Left renal pelvis (tissue), 4 donors: ENCODE measurements at places on chromosomes 3 and 15. TPM values are rescaled to one million over a fixed set of nuclear protein-coding genes. Genes with fewer than 3 reads are reported as not detected.

Gene RPLP1
- polyA plus RNA-seq: 1,334 TPM

DNA sequence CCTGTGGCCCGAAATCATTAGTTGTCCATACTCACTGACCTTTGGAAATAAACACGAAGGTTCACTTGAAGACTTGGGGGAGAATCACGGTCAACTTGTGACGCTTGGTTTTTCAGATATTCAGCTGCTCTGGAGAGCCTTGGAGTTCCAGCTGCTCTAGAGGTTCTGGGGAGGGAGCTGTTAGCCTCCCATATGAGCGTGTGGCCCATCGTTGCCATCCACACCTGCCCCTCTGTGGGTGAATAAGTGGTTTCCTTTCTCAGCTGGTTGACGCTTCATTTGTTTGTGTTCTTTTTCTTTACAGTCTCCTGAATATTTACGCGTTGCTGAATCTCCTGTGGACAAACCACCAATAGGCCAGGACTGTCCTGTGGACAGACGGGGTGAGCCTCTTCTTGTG is 35.6 kb downstream of the APBA2 start:
- no peak for DNase-seq

DNA sequence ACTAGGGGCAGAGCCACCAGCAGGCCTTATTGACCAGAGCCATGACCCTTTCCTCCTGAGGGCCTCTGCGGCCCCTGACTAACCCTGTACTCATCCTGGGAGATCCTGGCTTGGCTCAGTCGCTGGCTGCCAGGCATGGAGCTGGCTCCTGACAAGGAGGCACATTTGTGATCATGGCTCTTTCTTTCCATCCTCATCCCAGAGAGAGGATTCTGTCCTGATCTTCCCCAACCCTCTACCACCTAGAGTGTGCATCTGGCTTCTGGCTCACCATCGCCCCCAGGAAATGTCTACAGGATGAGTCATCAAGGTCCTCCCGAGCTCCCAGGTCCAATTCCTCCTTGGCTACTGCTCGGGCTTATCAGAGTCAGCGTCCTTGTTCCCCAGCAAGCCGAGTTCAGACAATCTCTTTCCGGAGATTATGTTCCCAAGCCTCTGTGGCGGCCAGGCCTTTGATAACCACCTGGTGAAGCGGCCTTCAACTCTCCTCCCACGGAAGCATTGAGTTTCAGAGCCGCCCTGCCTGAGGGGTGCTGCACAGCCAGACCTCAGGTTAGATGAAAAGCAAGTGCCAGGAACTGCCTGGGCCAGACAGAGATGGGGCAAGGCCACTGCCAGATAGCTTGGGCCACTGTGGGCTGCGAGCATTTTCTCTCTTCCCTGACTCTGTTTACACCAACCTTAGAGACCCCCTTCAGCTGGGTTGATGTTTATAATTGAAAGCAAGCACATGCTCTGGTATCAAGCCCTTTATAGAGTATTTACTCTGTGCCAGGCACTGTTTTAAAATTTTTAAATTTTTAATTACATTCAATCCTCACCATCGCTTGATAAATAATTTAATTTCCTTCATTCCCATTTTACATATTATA is 44.3 kb upstream of the MRPS22 start:
- DNase-seq: no peak

DNA sequence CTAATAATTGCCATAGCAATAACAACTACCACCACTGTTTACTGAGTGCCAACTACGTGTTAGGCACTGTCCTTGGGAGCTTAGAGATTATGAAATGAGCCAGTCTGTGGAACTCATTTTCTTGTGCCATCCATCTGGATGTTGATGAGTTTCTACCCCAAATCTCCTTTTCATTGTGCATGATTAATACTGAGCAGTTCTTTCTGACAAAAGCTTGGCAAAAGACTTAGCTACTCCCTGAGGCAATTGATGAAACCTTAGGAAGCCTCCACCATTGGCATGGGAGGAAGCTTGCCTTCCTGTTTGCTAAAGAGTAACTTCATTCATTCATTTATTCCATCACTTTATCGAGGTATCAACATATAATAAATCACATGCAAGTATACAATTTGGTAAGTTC is 39.8 kb downstream of the PRICKLE2 start:
- DNase-seq: no peak
